ENCODE measurements at places on chromosomes 16 and 17.

GRCh38 chr17:80437532-80437931, 22.6 kb downstream of the ENDOV start:
- no peak for DNase-seq

GRCh38 chr16:73036074-73036826, 11.7 kb downstream of the ZFHX3 start:
- no peak for DNase-seq

DNA sequence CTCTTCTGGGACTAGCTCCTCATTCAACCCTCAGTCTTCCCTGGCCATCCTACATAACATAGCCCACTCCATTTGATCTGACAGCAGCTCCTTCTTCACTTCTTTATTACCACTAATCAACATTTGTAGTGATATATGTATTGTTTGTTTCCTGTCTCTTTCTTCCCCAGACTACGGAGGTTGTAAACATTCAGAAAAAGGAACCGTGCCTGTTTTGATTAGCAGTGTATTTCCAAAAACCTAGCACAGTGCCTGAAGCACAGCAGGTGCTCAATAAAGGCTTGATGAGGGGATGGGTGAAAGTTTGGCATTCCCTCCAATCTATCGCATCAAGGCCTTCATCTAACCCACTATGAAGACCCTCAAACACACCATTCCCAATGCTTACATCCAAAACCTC, 150.8 kb downstream of the XYLT1 start:
- DNase-seq, result no peak

DNA sequence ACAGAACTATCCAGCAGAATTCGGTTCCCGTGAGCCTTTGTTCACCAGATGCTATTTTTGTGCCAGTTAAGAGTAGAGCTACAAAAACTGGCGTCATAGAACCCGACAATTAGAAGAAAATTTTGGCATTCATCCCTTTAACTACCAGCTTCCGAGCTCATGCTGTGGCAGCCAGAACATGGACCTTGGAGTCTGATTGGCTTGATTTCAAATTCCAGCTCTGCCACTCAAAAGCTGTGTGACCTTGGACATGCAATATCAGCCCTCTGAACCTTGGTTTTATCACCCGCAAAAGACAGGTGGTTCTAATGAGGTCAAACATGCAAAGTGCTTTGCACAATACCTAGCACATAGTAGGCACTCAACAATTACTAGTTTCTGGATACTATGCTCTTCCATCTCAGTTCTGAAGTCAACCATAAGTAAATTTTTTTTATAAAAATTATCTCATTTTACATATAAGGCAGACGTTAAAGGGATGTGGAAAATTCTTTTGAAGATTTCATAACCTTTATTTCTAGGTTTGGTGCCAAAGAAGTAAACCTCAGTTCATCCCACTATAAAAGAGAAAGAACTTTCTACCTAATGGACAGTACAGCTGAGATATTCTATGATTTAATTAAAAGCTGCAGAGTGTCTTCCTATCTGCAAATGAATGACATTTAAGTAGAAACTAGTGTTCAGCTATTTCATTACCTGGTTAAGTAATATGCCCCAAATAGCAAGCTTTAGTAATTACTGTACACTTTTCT, 331.5 kb downstream of the HAPSTR1 start:
- no peak for DNase-seq

- peak; percentile 43 for DNase-seq
These were observed 3.4 kb downstream of the ALDOA start for GRCh38 chr16:30068750-30069610.

- DNase-seq, result no peak
These were observed 806 bp downstream of the RAD51C start for GRCh38 chr17:58693208-58693607.

Measured in SW 1271 (cell line).